ENCODE measurements at places on chromosomes 2 and 18.

GRCh38 chr2:80515964-80516363, 211.4 kb upstream of the LRRTM1 start:
- no peak for DNase-seq

- no peak for DNase-seq
Measured at GRCh38 chr2:202164411-202164810, 74.0 kb downstream of the SUMO1 start.

GRCh38 chr2:107801498-107801897, 25.2 kb upstream of the RGPD4 start:
- DNase-seq, result no peak

DNA sequence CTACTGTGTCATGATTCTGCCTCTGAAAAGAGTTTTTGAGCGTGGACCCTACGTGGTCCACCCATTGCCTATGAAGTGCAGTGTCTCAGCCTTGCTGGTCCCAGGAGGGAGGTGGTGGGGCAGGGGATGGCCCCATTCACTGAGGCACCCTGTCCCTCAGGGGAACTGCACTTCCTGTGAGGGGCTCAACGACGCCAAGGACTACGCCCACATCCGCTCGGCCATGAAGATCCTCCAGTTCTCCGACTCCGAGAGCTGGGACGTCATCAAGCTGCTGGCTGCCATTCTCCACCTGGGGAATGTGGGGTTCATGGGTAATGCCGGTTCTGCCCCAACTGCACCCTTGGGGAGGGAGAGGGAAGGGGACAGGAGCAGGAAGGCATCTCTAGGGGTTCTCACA, 42.5 kb downstream of the MYO7B start:
- no peak for DNase-seq

DNA sequence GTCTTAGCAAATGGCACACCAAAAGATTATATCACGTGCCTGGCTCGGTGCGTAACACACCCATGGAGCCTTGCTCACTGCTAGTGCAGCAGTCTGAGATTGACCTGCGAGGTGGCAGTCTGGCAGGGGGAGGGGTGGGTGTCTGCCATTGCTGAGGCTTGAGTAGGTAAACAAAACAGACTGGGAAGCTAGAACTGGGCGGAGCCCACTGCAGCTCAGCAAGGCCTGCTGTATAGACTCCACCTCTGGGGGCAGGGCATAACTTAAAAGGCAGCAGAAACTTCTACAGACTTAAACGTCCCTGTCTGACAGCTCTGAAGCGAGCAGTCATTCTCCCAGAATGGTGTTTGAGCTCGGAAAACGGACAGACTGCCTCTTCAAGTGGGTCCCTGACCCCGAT, 55.9 kb upstream of the FSHR start:
- DNase-seq, result no peak

DNA sequence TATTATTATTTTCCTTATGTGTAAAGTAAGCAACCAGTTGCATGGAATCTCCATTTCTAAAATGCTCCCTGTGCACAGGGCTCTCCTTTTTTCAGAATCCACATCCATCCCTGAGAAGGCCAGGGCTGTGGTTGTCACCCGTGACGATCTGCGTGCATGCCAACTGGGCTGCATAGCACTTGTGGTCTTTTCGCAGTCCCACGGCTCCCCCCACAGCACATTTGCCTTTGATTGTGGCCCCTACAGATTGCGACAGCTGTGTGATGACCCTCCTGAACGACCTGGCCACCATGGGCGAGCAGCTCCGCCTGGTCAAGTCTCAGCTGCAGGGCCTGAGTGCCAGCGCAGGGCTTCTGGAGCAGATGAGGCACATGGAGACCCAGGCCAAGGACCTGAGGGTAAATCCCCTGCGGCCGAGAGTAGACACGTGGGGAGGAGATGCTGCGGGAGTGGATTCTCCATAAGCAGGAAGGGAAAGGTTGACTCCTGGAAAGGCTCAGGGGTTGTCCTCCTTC, 119.8 kb upstream of the TTC39C start:
- no peak for DNase-seq

DNA sequence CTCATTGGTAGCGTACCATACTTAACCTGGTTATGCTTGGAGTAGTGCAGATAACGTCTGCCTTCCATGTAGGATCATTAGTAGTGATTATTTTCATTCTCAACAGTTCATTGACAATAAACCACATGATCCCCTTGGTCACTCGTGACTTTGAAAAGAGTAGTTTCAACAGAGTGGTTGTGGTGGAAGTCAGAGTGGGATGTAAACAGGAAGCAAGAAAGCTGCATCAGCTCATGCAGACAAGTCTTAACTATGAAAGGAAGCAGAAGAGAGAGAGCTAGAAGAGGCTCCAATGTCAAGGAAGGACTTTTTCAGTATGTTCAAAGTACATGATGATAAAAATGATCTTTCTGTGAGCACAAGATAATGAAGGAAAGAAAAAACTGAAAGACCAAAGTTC, 287.4 kb downstream of the MBD2 start:
- DNase-seq, result no peak

DNA sequence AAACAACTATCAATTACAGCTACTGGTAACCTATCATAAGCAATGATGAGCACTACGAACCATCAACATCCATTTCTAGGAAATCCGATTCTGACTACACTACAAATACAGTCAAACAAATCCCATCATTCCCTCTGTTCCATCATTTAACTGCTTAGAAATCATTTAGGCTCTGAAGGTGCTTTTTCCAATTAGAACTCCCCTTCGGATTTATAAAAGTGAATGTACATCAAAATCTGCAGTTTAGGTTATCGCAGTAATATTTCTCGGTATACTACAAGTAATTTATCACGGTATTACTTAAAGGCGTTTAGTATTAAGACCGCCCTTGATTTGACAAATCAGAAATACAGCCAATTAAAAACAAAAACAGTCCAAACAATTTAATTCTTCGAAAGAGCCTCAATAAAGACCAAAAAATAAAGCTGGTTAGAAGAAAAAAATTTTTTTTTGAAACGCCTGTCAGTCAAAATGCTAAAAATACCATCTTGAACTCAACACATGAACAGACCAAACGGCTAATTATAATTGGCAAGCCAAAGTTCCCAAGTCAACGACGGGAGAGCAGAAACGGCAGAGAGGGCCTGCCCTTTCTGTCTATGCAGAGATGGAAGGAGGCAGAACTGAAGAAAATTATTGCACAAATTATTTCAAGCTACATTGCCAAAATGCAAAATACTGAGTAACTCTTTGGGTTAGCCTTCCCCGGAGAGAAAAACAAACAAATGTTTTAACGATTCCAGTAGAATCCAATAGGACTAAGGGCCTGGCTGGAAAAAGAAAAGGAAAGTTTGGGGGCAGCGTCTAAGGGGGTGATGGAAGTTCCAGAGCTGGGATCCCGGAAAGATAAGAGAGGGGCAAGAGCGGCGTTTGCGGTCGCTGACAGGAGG, 1.2 kb downstream of the VPS54 start:
- no peak for DNase-seq

DNA sequence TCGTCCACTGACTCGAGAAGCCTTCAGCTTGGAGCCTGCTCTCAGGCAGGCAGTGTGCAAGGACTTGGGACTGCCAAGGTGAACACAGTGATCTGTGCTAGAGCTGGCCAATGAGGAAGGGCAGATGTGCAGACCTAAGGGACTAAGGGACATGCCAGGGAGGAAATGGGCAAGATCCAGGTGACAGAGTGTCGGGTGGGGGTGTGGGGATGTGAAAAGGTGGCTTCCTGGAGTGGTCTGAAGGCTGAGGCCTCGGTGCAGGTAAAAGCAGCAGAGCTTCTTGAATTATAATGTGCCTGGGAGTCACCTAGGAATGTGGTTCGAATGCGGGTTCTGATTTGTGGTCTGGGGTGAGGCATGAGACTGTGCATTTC, 42.0 kb downstream of the STEAP3 start:
- DNase-seq, result no peak

DNA sequence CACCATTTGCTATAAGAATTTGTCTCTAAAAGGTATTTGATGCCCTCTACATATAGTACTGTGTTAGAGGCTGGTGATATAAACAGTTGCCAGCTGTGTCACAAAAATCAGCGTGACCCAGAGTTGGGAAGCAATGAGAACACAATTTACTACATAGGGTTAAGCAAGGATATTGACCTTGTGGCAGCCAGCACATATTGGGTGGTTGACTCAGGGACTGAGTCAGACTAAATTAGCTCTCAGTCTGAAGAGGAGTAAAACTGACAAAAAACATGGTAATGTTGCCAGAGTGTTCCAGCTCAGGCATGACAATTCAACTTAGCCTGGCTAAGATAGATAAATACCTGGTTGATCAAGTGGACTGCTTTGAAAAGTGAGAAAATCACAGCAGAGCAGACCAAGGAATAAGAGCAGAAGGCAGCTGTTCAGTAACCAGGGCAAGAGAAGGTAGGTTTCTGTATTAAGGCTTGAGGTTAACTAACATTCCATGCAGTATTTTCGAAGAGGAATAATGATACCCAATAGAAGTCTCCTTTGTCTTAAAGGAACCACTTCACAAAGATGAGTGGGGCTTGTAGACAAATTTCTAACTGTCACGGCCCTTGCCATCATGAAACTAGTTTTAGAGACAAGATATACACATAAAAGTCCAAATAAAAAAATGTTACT, 108.2 kb upstream of the ERBB4 start:
- no peak for DNase-seq

- DNase-seq, result no peak
Measured at GRCh38 chr2:54387059-54387991, 68.8 kb upstream of the SPTBN1 start.

DNA sequence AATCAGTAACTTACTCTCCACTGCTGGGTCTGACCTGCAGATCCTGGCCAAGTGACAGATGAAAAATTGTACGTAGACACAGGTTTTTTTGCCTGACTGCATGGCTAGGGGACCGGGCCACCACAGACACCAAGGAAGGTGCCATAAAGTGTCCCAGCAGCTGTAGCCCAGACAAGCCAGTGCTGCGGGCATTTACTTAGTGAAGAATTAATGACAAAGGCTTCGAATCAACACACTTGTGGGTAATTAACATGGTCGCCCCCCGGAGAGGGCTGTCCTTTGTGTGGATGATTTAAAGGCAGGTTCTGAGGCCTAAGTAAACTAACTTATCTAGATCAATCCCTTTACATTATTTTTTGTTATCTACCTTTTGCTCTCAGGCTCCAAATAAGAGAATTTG, 1709.1 kb upstream of the LRRTM1 start:
- DNase-seq, result no peak

DNA sequence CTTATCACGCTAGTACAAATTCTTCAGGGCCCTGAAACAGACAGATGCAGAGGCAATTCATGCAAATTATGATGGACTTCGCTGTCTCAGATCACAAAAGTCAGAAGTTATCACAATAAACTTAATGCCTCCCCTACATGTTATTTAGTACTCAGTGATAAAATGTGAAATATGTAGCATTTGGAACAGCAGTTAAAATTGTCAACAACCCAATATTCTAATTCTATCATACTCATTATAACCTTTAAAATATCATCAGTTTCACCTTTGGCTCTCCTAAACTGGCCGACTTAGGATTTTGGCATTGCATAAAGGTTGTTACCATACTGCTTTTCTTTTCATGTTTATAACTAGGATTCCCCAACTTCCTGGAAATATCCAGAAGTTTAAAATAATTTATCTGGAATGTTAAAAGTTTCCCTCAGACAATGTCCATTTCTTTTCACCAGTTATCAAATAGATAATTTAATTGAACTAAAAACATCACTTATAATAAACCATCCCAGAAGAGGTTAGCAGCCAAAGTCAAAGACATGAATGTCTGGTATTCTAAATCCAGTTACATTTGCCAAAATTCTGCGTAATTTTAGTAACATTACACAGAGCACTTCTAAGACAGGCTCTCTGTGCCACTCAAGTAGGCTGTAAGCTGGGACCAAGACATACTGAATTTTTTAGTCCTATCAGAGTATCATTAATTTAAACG, 239.8 kb downstream of the RBM43 start:
- DNase-seq, result no peak

GRCh38 chr2:150909090-150909489, 352.6 kb downstream of the RBM43 start:
- no peak for DNase-seq

DNA sequence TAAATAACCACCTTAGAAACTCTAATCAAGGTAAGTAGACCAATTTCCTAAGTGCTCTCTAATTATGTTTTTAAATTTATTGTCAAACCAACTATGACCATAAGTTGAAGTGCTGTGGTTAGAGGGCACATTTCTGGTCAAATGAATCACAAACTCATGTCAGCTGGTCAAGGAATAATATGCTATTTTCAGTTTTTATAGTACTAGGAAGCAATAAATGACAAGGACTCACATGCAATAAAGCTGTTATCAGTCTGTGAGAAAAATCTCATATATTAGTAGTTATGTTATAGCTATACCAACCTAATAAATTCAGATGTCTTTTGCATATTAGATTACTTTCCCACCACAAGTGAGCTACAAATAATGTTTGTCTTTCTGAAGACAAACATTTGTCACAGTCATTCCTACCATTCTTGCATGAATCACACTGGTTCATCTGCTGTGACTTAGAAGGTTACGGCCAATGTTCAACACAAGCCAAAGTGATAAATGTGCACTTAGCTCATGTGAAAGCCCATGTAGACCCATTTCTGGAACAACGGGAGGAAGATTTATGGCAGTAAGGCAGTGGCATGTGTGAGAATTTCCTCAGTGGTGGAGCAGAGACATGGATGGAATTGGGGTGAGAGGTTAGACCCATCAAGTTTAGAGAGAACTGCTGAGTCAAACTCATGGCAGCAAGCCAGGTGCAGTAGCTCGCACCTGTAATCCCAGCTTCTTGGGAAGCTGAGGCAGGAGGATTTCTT, 27.4 kb upstream of the CCNYL1 start:
- DNase-seq, result no peak

DNA sequence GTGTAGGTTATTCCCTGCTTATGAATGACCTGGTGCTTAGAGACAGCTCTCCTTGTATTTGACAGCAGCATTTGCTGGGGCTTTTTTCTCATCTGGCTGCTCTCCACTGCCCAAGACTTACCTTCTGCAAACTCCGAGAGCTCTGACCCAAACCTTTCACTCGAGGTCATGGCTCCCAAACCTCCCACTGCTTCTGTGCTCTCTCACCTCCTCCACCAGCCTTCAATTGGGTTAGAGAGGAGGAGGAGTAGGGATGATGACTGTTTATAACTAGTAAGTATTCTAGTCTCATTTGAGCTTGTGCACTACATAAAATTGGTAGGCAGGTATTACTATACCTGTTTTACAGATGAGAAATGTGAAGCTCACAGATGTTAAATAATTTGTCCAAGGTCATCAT, 40.1 kb downstream of the LIMS1 start:
- no peak for DNase-seq

GRCh38 chr2:168751104-168751740, 51.2 kb upstream of the NOSTRIN start:
- DNase-seq, result peak; percentile 8

DNA sequence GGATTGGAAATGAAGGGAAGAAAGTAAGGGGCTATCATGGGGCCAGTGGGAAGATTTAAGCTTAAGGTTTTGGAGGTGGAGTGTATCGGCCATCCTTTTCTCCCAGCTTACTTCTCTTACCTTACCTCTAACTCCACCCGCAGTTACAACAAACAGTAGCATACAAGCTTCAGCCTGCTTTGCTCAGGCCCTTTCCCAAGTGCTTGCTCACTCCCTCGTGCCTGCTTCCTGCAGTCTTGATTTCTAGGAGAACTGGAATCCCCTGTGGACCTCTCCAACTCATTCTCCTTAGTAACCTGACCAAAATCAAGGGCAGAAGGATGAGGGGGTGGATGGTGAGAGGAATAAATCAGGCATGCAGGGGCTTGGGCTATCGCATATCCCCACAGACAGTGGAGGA, 5.8 kb upstream of the LYG2 start:
- no peak for DNase-seq
